ENCODE measurements at places on chromosomes 5 and 9.

GRCh38 chr5:166724284-166724683 is 1567.2 kb upstream of the WWC1 start:
- H3K27me3 ChIP-seq: no peaks in the 10 kb centered on the region
- no peaks in the 10 kb centered on the region for H3K36me3 ChIP-seq
- H3K4me3 ChIP-seq: no peak overlapping the region
- H3K4me1 ChIP-seq: peaks cover 8% of the 10 kb centered on the region

DNA sequence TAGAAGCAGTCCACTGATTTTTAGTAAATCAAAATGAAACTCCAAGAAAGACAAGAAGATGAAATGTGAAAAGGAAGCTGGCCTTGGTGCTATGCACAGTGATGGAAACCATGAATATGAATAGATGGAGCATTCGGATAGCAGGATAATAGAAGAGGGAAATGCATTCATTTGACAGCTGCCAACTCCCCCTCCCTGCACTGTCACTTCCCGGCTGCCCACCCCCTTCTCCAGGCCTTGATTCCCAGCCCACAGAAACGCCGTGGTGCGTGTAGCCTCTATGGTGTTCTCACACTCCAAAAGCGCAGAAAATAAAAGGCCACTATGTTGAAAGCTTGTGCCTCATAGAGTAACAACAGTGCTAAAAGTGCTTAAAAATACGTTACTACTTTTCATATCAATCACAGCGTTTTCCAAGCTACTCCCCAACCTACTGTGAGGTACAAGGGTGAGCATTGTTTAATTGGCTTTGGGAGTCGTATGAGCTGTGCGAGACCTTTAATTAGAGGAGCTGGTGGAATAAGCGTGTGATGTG is 26.1 kb upstream of the IFNK start:
- H3K27me3 ChIP-seq: no peaks in the 10 kb centered on the region
- no peak for DNase-seq
- peaks cover 38% of the 10 kb centered on the region for H3K4me1 ChIP-seq
- peak overlapping the region; percentile 59 for H3K27ac ChIP-seq

- H3K4me3 ChIP-seq: no peak overlapping the region
- DNase-seq: no peak
- no peaks in the 10 kb centered on the region for H3K4me1 ChIP-seq
- no peak overlapping the region for H3K27ac ChIP-seq
- H3K36me3 ChIP-seq: no peaks in the 10 kb centered on the region
Observed at GRCh38 chr5:118596255-118596654, 392.1 kb downstream of the DTWD2 start.

- H3K4me1 ChIP-seq: peaks cover 48% of the 10 kb centered on the region
- H3K36me3 ChIP-seq: peaks cover under 1% of the 10 kb centered on the region
- no peaks in the 10 kb centered on the region for H3K27me3 ChIP-seq
- H3K27ac ChIP-seq: peak overlapping the region; percentile 97
- no peak overlapping the region for H3K4me3 ChIP-seq
Observed at GRCh38 chr9:94995048-94995693, 268.7 kb downstream of the AOPEP start.

DNA sequence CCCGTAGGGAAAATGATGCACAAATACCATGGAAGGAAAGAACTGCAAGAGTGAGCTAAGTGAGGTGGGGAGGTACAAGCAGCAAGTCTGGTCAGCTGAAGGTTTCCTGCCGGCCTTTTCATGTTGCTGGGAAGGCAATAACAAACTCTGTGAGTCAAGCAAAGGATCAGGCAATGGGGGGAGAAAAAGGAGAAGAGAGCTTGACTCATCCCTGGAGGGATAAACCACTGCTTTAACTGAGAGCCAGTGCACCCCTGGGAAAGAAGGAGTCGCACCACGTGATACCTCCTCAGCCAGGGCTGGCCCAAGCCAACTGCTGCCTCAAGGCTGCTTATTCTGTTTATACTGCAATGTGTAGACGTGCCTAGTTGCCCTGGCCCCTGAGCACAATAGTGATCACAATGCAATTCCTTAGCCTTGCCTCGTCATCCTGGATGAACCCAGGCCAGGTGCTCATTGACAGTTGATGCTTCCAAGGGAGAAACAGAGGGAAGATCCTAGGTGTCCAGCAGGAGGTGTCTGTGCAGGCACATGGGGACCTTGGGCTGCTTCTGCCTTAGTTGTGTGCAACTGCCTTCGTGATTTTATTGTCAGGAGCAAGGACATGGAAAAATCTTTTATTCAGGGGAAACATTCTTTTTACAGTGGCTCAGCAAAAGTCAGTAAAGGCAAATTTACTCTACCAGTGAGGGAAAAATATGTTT is 203.0 kb upstream of the TUT7 start:
- peaks cover 13% of the 10 kb centered on the region for H3K27me3 ChIP-seq
- no peaks in the 10 kb centered on the region for H3K4me1 ChIP-seq
- H3K27ac ChIP-seq: no peak overlapping the region
- DNase-seq: no peak

- peaks cover 7% of the 10 kb centered on the region for H3K36me3 ChIP-seq
- peaks cover 55% of the 10 kb centered on the region for H3K4me1 ChIP-seq
- H3K4me3 ChIP-seq: no peak overlapping the region
- H3K27me3 ChIP-seq: no peaks in the 10 kb centered on the region
Observed at GRCh38 chr9:120383999-120384924, 195.7 kb downstream of the CDK5RAP2 start.

DNA sequence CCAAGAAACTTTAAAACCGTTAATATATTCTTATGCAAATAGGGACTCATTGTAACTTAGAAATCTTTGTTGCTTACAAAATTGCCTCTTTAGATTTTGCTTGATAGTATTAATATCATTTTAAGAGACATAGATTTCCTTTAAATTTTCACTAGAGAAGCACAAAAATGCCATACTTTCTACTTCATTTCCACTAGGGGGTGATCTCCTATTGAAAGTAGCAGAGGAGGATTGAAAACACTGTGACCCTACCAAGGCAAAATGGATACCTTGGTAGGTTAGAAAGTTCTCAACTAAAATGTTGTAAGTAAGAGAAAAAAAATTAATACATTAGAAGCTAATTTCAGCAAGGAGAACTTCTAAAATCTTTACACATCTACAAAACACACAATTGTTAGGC is 204.9 kb downstream of the CHSY3 start:
- H3K36me3 ChIP-seq: no peaks in the 10 kb centered on the region
- no peaks in the 10 kb centered on the region for H3K27me3 ChIP-seq
- H3K27ac ChIP-seq: no peak overlapping the region
- no peak overlapping the region for H3K4me3 ChIP-seq
- no peak for DNase-seq
- H3K4me1 ChIP-seq: peaks cover 16% of the 10 kb centered on the region
